Kasumi-1 (cell line): ENCODE measurements at places on chromosomes 2 and 18.

GRCh38 chr2:207251573-207252192, 85.9 kb upstream of the KLF7 start:
- DNase-seq = no peak

DNA sequence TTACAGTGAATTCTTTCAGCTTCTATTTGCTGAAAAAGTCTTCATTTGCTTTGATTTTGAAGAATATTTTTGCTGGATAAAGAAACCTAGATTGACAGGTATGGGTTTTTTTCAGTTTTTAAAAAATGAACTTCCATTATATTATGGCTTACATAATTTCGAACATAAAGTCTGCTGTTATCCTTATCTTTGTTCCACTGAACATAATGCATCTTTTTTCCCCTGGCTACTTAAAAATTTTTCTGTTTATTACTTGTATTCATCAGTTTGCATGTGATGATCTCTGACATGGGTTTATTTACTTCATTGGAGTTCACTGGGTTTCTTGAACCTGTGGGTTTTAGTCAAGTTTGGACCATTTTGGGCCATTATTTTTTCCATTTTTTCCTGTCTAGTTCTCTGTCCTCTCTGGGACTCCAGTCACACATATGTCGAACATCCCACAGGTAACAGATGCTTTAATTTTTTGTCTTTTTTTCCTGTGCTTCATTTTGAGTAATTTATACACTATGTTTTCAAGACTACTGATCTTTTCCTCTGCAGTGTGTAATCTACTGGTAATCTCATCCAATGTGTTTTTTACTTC, 33.1 kb downstream of the SEC11C start:
- peak; percentile 41 for DNase-seq

DNA sequence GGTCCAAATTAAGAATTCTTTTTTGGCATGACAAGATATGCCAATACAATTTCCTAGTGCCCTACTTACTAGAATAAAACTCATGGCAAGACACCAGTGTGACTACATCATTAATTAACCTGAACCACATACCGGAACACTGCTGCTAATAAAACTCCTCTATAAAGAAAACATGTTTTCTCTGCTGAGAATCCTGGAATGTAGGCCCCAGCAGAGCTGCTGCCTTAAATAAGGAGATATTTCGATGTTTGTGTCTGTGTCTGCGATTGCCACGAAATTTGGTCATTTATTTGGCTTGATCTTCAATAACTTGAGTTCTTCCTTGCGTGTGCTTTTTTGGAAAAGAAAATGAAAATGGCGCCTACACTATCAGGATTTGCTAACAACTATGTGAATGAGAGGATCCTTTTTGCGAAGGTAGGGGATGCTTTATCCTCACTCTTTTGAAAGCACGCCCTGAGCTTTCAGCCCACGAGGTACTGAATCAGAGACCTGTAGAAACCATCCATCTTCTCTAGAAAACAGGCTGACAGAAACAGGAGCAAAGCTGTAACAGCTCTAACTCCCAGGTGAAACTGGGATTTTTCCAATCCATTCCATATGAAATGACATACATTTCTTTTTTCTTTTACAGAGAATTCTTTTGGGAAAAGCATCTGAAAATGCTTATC, 27.0 kb downstream of the KLF7 start:
- no peak for DNase-seq

- no peak for DNase-seq
Observed at GRCh38 chr2:13227578-13227977, 510.8 kb downstream of the TRIB2 start.

DNA sequence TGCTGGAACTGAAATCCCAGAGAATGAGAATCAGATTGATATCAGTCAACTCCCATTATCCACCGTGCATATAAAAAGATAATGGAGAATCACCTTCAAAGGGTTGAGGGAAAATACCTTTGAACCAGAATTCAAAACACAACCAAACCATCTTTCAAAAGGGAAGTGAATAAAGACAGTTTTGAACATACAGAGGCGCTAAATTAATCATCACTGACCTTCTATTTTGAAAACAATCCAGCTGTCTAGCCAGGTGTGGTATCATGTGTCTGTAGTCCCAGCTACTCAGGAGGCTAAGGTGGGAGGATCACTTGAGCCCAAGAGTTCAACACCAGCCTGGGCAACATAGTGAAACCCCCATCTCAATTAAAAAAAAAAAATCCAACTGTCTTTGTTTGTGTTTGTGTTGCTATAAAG, 63.6 kb downstream of the TRABD2A start:
- no peak for DNase-seq

- no peak for DNase-seq
Observed at GRCh38 chr2:7915302-7916091, 766.4 kb upstream of the ID2 start.

DNA sequence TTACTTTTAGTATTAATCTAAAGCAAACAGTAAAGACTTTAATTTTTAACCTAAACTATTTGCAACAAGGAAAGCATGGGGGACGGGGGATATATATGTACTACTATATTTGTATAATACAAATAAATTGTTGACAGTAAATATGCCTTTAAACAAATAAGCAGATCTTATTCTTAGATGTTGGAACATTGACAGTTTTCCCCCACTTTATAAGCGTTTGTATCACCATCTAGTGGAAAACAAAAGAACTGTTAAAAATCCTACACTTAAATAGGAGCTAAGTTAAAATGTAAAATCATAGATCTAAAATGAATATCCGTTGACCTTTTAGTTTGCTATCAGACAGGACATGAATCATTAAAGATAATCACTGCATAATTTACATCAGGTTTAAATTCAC, 50.0 kb downstream of the RBBP8 start:
- peak; percentile 76 for DNase-seq

DNA sequence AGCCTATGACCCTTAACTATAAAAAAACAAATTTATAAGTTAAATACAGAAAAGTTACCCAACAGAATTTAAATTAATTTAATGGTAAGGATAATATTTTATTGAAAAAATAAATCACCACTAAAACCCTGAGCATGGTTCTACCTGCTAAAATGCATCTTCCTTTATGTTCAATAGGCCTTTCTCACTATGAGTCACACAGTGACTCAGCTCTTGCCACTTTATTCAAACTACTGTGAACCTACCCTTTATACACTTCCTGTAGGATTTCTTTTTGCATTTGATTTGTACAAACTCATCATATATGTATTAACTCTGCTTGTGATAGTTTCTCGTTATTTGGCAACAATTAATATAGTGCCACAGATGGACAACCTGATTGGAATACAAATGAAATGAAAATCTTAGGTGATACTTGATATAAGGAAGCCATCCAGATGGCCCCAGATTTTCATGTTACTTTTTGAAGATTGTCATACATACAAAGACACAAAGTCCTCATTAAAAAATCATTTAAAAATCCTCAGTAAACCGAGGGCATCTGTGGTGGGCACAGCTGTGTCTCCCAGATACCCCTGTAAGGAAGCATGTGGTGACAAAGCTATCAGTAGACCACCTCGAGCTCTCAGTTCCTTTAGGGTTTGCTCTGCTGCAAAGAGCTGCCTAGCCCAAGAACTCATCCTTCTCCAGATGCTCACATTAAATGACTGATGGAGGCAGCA, 55.2 kb upstream of the COBLL1 start:
- peak; percentile 28 for DNase-seq
